ENCODE measurements at places on chromosomes 6 and 20.

GRCh38 chr20:13131688-13132087 lies 89.4 kb upstream of the ISM1 start:
- no peak for DNase-seq

- no peak for DNase-seq
Observed at GRCh38 chr6:160667639-160668481, 3.8 kb upstream of the LPA start.

DNA sequence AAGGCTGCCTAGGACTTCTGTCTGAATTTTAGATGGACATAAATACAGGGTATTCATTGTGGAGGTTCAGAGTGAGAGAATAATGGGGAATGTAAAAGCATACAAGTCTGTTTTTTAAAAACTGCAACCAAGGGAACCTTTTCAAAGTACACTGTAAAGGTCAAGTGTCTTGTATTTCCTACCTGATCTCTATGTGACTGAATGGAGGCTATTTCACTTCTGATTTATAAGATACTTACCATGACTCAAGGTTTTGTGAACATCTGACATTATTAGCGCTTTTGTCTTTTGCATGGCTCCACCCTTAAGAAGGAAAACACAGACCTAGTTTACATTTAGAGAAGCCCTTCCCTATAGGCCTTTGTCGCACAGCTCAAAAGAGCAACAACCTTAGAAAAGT lies 126.5 kb downstream of the ZFAND3 start:
- DNase-seq, result no peak

GRCh38 chr6:143684486-143684885 lies 6.7 kb downstream of the PHACTR2 start:
- no peak for DNase-seq

GRCh38 chr6:103122766-103123601 lies 1729.5 kb downstream of the GRIK2 start:
- DNase-seq, result peak; percentile 34

DNA sequence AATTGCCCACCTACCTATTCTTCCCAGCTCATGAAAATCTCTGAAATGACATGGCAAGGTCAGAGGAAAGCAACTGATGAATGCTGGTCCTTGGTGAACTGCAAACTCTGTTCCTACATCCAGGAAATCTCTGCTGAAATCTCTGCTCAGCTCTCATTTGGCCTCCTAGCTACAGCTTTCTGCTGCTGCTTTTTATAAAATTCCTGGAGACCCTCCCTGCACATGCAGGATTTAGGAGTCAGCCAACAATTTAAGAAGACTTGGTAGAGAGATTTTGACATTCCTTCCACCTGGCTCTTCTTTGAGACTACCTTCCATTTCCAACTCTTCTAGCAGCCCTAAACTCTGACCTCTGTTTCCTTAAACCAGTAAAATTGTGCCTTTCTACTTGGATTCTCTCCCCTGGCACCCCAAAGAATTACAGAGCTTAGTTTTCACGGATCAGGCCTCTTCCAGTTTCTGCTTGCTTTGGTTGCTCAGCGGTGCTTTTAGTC lies 55.5 kb downstream of the PDE7B start:
- no peak for DNase-seq

- peak; percentile 71 for DNase-seq
Observed at GRCh38 chr6:32796848-32797776, 19.7 kb downstream of the HLA-DOB start.

GRCh38 chr20:19820555-19821211 lies 62.6 kb downstream of the RIN2 start:
- DNase-seq, result no peak

- peak; percentile 55 for DNase-seq
Observed at GRCh38 chr6:129667034-129667433, 42.9 kb downstream of the ARHGAP18 start.

DNA sequence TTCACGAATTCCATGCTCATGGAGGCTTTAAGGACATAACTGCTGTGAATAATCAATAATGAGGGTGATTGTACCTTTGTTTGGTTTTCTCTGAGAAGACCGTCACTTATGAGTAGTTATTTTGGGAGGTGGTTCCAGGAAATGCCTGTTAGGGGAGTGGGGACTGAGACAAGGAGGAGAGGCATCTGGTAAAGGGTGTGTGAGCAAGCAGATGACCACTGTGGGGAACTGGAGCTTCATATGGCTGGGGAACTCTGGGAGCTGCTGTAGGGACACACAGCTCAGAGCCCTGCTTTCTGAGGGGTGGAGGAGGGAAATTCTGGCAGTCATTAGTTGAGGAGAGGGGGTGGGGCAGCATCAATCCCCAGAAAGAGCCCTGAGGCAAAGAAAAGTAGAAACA lies 71.3 kb upstream of the TINAG start:
- DNase-seq, result no peak

DNA sequence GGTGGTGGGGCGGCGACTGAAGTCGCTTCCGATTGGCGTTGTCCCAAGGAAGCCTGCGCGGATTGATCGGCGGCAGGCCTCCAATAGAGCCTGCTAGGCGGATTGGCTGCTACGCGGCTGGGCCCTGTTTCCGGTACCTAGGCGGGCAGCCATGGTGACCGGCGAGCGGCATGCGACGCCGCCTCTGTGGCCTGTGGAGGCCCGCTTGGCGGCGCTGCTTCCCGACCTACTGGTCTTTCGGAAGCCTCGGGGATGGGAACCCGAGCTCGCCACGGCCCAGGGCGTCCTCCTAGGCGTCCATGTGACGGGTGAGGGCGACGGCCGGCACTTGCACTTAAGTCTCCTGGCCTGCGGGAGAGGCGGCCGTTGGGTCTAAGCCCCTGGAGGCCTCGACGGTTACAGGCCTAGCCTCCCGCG lies 28.1 kb downstream of the NFYA start:
- no peak for DNase-seq

- DNase-seq, result no peak
Observed at GRCh38 chr6:79543411-79543810, 6.2 kb upstream of the LCA5 start.

- DNase-seq, result no peak
Observed at GRCh38 chr20:63915471-63915870, 20.5 kb downstream of the DNAJC5 start.

- peak; percentile 18 for DNase-seq
Observed at GRCh38 chr20:14384416-14385175, 47.2 kb upstream of the FLRT3 start.

- no peak for DNase-seq
Observed at GRCh38 chr6:51844336-51844735, 243.1 kb downstream of the PKHD1 start.

DNA sequence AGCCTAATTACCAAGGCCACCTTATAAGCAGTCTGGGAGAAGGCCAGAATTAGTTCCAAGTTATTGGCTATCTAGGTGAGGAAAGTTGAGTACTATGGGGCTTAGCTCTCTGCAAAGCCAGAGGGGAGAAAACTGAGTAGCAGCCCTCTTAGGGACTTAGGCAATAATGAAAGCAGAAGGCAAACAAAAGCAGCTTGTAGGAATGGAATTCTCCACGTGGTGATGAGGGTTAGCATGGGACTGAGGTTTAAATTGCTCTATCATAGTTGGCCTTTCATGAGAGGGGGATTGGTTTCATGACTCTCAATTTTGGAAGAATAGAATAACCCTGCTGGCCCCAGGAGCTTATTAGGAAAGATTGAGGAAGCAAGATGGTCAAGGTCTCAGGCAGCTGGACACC lies 7.0 kb upstream of the UBE2J1 start:
- no peak for DNase-seq

GRCh38 chr6:5028301-5028700 lies 24.5 kb upstream of the RPP40 start:
- DNase-seq, result no peak

GRCh38 chr20:51574248-51575033 lies 31.9 kb upstream of the NFATC2 start:
- peak; percentile 50 for DNase-seq

GRCh38 chr20:57837208-57838035 lies 127.6 kb upstream of the PMEPA1 start:
- no peak for DNase-seq

GRCh38 chr20:44536175-44536574 lies 14.3 kb upstream of the SERINC3 start:
- DNase-seq, result no peak

All from cardiac fibroblast (primary cell).